ENCODE measurements at places on chromosomes 5 and 9.

DNA sequence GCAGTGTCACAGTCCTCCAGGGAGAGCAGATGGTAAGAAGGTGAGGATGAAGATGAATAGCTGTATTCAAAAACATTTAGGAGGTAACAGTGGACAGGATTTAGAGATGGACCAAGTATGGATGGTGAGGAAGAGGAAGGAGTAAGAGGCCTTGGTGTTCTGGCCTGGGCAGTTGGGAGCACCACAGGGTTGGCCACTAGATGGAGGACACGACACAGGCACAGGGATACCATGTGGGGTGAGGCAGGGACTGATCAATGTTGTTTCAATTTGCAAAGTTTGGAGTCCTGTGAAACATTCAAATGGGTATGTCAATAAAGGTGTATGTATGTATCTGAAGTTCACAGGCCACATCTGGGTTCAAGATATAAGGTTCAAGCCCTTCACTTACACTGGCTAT lies 141.1 kb upstream of the RASEF start:
- no peak for DNase-seq

DNA sequence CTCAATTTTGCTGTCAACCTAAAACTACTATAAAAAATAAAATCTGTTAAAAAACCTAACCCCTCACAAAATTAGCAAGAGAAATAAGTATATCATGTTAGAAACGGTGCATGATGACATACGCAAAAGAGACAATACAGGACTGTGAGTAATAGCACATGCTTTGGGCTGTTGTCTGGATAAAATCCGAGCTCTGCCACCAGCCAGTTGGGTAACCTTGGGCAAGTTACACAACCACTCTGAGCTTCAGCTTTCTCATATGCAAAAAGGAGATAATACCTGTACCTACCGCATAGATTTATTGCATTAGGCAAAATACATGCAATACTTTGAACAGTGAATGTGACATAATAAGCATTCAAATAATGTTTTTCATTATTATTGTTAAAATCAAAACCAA lies 481.7 kb downstream of the TLE1 start:
- DNase-seq: no peak

DNA sequence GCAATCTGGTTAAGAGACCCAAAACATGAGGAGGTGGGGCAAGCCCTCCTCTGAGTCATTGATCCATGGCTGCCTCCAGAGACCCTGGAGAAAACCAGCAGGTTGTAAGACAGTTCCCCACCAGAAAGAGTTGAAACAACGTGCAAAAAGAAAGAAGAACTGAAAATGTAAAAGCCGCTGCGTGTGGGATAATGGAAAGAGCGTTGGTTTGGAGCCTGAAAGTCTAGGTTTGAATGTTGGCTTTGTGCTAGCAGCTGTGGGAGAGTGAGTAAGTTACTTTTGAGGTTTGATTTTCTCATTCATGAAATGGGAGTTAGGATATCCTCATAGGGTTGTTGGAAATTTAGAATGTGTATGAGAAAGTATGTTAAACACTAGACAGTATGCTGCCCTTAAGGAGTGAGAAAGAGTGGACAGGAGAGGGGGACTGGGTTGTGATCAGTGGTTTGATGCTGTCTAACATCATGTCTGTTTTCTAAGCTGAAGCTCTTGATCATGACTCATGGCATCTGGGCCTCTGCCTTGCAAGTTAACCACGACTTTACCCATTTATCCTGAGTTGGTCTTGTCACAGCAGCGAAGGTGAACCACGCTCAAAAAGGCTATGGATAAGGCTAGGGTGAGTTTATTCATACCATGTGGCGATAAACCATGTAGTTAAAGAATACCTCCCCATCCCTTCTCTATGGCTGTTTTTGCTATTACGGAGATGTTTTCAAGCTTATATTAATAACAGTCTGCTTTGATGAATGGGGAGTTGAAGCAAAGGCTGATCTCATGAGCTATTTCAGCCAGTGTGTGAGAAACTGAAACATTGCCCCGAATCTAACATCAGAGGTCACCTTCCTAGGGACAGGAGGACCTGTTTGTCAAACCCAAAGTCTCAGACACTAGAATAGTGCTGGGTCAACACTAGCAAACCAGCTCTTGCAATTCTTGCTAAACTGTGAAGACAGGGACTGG lies 41.3 kb downstream of the ZNF366 start:
- DNase-seq: peak; percentile 28

DNA sequence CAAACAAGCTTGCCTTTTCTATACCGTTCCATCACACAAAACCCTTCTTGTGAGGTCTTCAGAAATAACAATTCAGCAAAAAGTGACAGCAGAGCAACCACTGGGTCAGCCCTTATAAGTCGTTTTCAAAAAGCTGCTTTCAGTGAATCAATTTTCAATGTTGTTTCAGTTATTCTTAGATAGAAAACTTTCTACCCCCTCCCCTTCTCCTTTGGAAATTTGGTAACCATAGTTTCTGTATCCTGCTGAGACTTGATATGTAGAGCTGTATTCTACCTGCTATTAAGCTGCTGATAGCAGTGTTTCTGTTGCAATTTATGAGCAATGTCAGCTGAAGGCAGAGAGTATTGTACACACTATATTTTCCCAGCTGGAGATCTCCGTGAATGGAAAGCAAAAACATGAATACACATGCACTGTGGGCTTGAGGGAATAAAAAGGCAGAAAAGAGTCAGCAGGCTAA lies 75.7 kb downstream of the ZNF608 start:
- no peak for DNase-seq

- DNase-seq: peak; percentile 67
Measured at GRCh38 chr9:100714372-100715099, 136.7 kb downstream of the CAVIN4 start.

DNA sequence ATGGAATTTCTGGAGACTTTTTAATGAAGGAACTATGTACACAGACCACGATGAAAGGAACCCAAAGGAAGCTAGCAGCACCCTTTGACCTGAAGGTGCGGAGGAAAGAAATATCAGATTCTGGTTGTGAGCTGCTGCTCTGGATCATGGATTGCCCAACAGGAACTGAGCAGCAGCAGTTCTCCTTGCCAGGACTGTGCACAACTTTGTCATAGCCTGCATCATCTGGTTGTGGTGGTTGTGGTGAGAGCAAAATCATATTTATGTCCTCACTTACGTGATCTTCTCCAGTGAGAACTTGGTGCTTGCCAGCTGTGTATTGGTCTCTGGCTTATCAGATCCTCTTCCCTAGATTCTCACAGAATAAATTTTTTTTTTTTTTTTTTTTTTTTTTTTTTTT lies 70.7 kb upstream of the LPAR1 start:
- no peak for DNase-seq

DNA sequence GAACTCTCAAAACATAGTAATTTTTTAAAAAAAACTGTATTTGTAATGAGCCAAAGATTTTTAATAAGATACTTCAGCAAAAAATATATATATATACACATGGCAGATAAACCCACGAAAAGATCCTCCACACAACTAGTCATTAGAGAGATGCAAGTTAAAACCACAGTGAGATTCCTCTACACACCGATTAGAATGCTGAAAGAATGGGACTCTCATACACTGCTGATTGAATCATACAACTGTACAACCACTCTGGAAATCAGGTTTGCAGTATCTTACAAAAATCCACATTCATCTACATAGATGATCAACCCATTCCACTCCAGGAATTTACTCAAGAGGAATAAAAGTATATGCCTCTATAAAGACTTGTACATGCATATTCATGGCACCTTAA lies 43.7 kb downstream of the RASEF start:
- DNase-seq: no peak

- DNase-seq: no peak
Measured at GRCh38 chr5:80576383-80576782, 6.3 kb upstream of the ANKRD34B start.

DNA sequence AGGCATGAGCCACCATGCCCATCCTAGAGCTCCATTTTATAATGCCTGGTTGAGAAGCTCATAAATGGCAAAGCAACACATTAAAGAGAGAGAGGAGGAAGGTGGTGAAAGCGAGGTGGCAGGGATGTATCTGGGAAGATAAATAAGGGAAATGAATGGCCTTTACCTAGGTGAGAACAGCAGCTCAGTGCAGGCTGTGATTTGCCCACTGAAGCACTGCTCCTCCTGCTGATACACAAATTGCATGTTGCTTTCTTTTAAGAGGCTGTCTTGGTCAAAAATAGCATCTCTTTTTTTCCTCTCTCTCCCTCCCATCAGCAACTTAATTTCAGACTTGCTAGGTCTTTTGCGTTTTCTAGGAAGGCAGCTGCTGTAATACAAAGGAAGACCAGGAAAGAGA lies 258.9 kb downstream of the FAM114A2 start:
- DNase-seq: no peak

GRCh38 chr5:26482810-26483375 lies 555.5 kb downstream of the CDH9 start:
- DNase-seq: peak; percentile 67

DNA sequence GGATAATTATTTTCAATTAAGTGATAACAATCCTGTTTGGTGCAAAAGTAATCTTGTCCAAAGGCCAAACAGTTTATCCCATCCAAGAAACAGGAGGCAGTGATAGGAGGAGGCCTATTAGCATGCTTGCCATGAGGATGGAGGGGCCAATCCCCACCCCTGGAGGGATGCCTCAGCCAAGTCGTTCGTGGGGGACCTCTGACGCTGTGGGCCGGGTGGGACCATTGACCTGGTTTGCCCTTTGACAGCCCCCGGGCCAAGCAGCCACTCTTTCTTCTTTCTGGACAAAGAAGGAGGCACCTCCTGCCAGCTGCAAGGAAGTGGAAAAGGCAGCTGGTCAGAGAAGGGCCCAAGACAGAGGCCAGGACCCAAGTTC lies 39.5 kb upstream of the GRHPR start:
- no peak for DNase-seq

DNA sequence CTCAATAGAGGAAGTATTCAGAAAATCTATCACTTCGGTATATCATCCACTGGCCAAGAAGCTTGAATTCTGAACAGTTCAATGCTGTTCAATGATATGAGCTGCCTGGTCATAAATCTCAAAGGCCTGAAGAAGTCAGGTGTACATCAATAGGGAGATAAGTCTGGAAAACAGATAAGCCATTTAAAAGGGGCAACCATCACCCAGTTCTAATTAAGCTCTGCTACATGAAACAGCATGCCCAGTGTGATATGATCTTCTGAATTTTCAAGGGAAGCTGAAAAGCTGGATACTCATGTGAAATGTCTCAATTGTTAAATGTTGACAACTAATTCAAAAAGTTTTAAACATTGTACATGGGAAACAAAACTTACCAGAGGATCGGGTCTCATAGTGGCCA lies 2020.7 kb upstream of the WWC1 start:
- no peak for DNase-seq

GRCh38 chr5:72623323-72623722 lies 116.1 kb upstream of the ZNF366 start:
- DNase-seq: no peak

GRCh38 chr5:124292322-124292855 lies 454.1 kb downstream of the ZNF608 start:
- no peak for DNase-seq

GRCh38 chr9:121896545-121896943 lies 196.6 kb downstream of the TTLL11 start:
- no peak for DNase-seq

- no peak for DNase-seq
Measured at GRCh38 chr9:13141629-13142028, 137.9 kb downstream of the MPDZ start.

- DNase-seq: no peak
Measured at GRCh38 chr9:108515856-108516255, 339.9 kb downstream of the ACTL7B start.

DNA sequence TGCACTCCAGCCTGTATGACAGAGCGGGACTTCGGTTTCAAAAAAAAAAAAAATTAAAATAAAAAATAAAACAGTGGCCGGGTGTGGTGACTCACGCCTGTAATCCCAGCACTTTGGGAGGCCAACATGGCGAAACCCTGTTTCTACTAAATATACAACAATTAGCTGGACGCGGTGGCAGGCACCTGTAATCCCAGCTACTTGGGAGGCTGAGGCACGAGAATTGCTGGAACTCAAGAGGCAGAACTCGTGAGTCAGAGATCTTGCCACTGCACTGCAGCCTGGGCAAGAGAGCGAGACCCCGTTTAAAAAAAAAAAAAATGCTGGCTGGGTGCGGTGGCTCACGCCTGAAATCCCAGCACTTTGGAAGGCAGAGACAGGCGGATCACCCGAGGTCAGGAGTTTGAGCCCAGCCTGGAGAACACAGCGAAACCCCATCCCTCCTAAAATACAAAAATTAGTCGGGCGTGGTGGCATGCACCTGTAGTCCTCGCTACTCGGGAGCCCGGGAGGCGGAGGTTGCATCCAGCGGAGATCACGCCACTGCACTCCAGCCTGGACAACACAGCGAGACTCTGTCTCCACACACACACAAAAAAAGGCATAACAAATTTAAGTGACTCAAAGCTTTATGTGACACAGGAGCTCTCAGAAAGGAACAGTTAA lies 1.5 kb upstream of the NPM1 start:
- no peak for DNase-seq

DNA sequence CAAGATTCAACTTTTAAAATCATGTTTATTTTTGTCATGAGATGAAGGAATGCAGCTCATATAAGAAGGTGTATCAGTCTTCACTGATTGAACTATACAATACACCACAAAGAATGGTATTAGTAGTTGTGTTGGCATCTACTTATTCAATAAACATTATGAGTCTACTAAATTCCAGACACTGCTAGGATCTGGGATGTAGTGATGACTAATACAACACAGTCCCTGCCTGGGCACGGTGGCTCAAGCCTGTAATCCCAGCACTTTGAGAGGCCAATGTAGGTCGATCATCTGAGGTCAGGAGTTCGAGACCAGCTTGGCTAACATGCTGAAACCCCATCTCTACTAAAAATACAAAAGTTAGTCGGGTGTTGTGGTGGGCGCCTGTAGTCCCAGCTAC lies 171.4 kb upstream of the NFIB start:
- DNase-seq: no peak

GRCh38 chr9:116394894-116395698 lies 241.5 kb downstream of the PAPPA start:
- peak; percentile 84 for DNase-seq

- no peak for DNase-seq
Measured at GRCh38 chr9:34230556-34230955, 51.7 kb downstream of the UBAP1 start.

DNA sequence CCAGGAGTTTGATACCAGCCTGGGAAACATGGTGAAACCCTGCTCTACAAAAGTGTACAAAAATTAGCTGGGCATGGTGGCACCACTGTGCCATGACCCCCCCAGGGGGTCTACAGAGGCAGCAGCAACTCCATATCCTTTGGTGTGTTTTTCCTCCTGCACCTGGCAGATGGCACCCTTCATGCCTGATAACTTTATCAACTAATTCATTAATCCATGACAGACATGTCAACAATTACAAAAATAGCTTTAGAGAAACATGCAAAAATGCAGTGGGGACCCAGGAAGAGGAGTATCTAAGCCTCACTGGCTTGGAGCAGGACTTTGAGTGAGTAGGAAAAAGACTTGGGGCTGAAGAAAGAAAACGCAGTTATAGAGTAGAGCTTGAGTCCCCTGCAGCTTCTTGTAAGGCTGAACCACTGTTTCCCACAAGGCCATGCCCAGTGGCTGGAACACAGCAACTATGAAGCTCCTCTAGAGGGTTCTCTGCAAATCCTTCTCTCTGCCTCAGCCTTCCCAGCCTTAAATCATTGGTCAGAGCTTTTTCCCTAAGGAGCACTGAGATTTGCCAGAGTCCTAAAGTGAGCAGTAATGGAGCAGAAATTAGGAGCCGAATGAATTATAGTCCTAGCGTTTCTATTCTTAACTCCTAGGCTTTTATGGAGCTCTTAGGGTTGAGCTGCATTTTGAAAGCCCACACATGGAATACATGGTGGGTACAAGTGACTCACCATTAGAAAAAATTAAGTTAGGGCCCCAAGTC lies 25.5 kb upstream of the B4GALT1 start:
- peak; percentile 62 for DNase-seq

Data from NAMALWA (cell line).